Fibroblast of skin of right quadriceps (primary cell): ENCODE measurements at places on chromosomes 4 and X.
A peak's percentile ranks its signal among the peaks of the same experiment; 100 is the strongest.

- DNase-seq: no peak
Observed at GRCh38 chr4:153266988-153267387, 62.7 kb downstream of the TRIM2 start.

- no peak for DNase-seq
Observed at GRCh38 chr4:85789241-85789640, 314.3 kb downstream of the ARHGAP24 start.

- DNase-seq: peak; percentile 85
Observed at GRCh38 chrX:113384628-113385027, 544.0 kb upstream of the AMOT start.

GRCh38 chrX:68511255-68511654, 12.4 kb downstream of the YIPF6 start:
- peak; percentile 18 for DNase-seq

GRCh38 chr4:37385424-37385823, 140.9 kb downstream of the NWD2 start:
- no peak for DNase-seq

DNA sequence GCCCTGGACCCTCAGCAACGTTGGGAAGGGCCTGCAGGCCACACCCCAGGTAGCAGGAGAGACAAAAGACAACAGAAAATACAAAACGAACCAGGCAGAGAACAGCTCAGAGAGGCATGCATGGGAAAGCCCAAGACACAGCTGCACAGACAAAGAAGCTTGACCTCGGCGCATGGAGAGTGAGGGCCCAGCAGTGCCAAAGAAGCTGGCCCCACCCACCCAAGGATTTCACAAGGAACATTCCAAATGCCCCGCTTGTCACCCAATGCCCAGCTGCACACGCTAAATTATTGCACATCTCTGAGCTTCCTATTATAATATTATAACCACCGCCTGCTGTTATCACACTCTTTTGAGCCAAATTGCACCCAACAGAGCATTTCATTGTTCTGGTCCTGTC, 147.7 kb upstream of the TBL1X start:
- no peak for DNase-seq

DNA sequence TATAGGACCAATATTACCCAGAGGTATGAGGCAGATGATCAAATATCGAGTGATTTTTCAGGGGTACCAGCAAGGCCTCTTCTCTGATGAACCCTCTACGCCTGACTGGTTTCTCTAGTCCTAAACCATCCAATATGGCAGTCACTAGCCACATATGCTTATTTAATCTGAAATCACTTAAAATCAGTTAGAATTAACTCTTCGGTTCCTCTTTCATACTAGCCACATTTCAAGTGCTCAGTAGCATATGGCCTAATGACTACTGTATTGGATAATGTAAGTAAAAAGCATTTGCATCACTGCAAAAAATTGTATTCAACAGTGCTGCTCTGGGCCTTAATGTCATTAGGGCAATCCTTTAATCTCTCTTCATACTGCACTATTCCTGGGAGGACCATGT, 4.4 kb upstream of the APBB2 start:
- no peak for DNase-seq

DNA sequence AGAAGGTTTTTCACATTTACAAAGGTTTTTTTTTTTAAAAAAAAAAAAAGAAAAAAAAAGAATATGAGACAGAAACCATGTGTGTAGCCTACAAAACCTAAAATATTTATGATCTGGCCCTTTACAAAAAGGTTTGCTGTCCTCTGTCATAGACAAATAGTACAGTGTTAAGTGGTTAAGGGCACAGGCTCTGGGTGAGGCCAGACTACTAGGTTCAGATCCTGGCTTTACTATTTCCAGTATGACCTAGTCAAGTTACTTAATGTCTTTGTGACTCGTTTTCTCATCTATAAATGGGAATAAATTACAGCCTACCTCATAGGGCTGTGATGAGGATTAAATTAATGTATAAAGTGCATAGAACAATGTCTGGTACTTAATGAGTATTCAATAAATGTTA, 56.5 kb downstream of the GAB1 start:
- no peak for DNase-seq

DNA sequence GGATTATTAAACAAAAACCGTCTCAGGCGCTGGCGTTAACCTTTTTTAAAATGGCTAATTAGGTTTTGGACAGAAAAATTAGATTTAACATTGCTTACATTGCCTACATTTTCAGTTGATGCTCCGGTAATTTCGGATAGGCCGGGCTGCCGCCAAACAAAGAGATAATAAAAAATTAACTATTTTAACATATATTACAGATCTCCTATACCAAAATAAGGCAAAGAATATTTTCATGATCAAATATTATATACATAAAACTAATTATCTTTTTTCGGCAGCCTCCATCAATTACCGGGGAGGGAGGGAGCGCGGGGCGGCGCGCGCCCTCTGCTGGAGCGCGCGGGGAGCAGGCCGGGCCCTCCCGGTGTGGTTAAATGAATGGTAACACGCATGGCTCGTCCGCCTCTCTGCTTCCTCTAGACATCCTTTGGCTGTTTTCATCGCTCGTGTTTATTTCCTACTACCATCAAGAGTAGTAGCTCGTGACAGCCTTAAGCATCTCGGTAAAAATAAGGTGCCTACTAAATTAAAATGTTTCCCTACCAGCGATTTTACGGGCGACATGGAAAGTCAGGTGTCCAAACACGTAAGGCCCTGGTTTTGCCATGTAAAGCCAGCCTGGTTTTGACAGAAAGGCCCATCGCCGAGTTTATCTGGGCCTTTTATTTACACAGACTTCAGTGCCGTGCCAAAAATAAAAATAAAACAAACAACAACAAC, 52.4 kb upstream of the TMEM33 start:
- peak; percentile 17 for DNase-seq

DNA sequence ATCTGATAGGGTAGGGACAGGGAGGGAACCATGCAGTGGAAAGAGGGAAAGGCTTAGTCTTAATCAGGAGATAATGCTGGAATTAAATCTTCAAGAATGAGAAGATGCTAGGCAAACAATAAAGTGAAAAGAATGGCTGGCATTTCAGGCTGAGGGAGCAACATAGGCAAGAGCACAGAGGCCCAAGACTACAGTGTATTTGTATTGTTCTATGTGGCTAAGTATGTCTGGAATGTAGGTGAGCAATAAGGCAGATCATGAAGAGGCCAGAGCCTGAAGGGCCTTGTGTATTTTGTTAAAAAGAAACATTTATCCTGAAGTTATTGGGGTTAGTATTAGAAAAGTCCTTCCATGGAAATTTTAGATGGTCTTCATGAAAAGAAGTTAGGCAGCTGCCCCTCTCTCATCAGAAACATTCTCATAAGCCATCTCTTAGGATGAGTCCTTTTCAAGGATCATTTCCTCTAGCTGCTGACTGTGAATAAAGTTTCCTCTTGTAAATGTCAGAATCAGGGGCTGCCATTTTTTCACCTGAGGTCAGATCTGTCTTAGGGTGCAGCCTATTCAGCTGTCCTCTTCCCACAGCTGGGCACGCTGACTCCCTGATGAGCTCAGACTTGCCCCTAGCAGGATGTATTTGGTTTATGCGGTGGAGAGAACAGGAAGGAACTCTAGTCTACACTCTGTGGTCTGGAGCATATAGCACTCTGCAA, 46.3 kb downstream of the ATP10D start:
- DNase-seq: peak; percentile 80

- DNase-seq: peak; percentile 85
Observed at GRCh38 chr4:153204247-153204671, at the start of gene TRIM2. Gene TRIM2, plus strand, starts transcription at chr4:153204443. Its CDS starts 88 bp downstream, at chr4:153204531.

DNA sequence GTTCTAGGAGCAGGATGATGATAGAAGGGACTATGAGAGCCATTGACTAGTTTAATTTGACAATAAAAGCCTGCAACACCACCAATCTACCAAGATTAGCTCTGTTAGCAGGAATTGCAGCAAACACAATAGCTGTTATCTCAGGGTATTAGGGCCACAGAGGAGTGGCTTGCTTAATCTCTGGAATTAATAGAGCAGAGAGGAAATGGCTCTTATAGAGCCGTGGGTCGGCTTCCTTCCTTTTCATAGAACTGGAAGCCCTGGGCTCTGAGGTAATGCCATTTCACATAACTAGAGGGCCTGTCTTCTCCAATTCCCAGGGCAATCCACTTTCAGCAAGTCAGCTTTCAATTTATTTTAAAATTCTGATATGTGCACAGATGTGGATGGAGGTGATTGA, 83.0 kb downstream of the MAMLD1 start:
- no peak for DNase-seq

- peak; percentile 29 for DNase-seq
Observed at GRCh38 chr4:15469402-15470127, at the start of gene CC2D2A. Gene CC2D2A, plus strand, starts transcription at chr4:15469882. Its CDS starts 6,051 bp downstream, at chr4:15475933.

GRCh38 chrX:139178980-139179379, 351.6 kb upstream of the F9 start:
- no peak for DNase-seq

DNA sequence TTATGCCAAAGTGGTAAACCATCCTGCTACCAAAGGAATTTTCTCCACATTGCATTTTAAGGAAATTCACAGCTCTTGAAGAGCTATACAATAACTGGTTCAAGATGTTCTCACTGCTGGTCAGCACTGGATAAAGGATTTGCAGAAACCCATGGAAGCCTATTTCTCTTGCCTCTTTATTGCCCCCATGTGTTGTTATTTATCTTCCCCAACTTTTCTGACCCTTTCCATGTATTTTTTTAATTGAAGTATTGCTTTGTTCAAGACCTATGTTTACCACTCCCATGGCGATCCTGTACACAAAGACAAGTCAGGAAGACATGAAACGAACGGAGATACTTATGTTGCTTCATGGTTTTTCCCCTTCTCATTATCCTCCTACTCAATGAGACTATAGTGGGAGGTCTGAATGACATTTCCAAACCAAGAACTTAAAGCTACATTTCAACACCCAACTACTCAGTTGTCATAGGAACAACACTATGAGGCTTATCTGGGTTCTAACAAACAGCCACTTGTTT, 566.4 kb upstream of the DIPK2B start:
- DNase-seq: peak; percentile 59

GRCh38 chr4:18390655-18391353, 369.2 kb upstream of the LCORL start:
- no peak for DNase-seq

DNA sequence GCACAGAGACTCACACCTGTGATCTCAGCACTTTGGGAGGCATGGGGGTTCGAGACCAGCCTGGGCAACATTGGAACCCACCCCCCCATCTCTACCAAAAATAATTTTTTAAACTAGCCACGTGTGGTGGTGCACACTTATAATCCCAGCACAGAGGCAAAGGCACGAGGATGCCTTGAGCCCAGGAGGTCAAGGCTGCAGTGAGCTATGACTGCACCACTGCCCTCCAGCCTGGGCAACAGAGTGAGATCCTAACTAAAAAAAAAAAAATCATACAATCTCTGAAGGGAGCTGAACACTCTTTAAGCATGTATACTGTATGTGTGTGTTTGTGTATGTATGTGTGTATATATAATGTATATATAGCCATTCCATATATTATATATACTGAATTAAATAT, 2.5 kb upstream of the PRKX start:
- no peak for DNase-seq

DNA sequence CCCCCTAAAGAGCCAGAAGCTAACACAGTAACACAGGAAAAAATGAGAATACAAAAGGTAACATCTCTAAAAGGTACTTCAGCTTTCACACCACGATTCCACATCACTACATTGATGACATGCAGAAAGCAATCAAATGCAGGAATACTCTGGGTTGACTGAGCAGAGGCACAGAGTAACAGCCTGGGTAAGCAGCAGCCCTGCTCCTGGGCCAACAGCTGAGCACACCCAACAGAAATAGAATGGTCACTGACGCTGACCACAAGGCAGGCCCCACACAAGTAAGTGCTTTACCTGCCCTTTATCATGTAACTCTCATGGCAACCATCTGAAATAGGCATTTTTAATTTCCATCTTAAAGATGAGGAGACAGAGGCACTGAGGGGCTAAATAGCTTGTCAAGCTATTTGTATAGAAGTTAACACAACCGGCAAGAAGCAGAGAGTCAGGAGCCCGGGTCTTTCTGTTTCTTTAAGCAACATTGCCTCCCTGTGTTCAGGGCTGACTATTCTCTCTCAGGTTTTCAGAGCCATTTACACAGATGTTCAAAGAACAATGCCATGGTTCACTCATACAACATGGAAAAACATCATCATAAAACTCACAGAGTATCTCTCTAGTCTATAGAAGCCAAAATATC, 168.9 kb downstream of the ZNF674 start:
- DNase-seq: peak; percentile 64

DNA sequence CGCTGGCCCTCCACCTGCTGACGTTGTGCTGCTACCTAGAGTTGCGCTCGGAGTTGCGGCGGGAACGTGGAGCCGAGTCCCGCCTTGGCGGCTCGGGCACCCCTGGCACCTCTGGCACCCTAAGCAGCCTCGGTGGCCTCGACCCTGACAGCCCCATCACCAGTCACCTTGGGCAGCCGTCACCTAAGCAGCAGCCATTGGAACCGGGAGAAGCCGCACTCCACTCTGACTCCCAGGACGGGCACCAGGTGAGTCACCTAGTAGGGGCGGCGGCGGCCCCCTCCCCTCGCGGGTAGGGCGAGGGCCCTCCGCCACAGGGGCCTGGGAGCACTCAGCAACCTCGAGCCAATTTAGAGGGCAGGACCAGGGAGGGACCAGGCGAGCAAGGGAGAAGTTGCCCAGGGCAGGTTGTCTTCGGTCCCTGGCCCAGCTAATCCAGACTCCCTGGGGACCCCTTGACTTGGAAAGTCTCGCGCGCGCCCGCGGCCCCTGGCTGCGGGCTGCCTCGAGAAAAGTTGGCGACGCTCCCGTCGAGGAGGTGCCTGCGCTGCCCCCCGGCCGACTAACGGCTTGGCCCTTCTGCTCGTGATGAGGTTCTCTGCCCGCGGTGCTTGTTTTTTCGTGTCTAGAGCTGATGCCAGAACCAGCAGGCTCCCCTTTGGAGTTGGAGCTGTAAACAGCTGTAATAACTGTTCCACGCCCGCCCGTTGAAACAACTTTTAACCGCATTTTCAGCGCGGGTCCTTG, 717 bp downstream of the EDA start:
- no peak for DNase-seq

GRCh38 chr4:35644591-35644990, 599.7 kb downstream of the ARAP2 start:
- peak; percentile 18 for DNase-seq

DNA sequence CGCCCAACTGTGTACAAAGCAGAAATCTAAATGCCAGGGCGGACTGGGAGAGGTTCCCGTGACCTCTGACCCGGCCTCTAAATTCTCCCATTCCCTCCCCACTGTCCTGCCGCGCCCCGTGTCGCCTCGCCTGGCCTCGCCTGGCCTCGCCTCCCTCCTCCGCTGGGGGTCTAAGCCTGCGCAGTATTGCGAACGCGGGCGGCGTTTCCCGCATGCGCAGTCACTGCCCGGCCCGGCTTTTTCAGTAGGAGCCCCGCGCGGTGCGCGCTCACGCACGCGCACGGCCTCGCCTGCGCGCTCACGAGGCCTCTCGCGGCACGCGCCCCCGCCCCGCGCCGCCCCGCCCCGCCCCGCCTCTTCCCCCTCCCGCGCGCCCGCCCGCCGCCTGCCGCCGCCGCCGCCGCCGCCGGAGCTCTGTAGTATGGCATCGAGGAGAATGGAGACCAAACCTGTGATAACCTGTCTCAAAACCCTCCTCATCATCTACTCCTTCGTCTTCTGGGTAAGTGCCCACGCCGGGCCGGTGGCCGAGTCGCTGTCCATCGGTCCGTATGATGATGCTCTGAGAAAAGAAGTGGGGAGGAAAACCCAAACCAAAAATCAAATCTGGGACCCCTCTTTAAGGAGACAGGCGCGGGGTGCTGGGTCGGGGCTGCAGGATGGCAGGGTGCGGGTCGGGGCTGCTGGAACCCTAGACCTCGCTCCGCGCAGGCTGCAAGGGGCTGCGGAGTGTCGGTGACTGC, at the start of gene TSPAN7:
TSPAN7 (plus strand) TSS at position 417 of the 743 bp plus-strand sequence; CDS start at position 422, 5 bp downstream.
- peak; percentile 56 for DNase-seq
